H1 (cell line): ENCODE measurements at places on chromosomes 7 and 10. TPM values are rescaled to one million over a fixed set of nuclear protein-coding genes. Genes with fewer than 3 reads are reported as not detected.

- no peak for DNase-seq
Observed at GRCh38 chr10:132360766-132361447, 28.9 kb downstream of the LRRC27 start.

The PNLIPRP1 gene
- not detected in 2 replicates for total RNA-seq

GRCh38 chr10:16750461-16750860 is 66.8 kb downstream of the RSU1 start:
- no peak for DNase-seq

The ZSCAN25 gene
- 16.5 and 18.6 TPM in 2 replicates for total RNA-seq

DNA sequence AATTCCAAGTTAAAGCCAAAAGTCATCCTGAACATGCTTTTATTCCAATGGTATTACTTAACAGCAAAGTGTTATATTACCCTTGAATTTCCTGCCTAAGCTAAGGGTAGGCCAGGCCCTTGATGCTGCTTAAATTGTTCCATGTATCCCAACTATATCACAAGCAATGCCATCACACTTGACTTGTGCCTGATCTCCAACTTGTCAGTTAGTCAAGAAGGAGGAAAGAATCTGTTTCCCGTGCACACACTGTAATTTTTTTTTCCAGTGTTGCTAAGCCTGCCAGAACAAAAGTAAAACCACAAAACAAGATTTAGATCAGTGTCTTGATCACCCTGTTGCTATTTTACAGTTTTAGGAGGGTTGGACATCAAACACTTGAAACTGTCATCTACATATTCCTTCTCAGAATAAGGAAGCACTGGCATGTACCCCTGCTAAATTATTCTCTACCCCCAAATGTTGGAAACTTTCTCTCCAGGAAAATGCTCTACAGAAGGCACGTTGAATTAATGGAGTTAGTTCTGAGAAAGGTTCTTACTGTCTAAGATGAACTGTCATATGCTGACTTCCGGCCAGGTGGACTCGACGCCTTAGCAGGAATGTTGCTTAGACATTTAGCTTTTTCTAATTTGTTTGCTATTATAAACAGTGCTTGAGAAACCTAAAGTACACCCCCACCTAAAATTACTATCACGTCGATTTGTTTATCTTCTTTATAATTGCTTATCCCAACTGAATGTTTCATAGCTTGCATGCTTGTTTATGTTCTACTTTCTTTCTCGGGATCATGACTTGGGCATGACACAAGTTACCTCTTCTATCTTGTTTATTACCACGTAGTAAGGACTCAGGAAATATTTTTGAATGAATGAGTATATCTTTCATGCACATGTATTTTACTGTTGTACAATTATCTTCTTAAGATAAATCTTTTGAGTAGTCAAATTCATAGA is 105.5 kb upstream of the ZNF438 start:
- DNase-seq: no peak

DNA sequence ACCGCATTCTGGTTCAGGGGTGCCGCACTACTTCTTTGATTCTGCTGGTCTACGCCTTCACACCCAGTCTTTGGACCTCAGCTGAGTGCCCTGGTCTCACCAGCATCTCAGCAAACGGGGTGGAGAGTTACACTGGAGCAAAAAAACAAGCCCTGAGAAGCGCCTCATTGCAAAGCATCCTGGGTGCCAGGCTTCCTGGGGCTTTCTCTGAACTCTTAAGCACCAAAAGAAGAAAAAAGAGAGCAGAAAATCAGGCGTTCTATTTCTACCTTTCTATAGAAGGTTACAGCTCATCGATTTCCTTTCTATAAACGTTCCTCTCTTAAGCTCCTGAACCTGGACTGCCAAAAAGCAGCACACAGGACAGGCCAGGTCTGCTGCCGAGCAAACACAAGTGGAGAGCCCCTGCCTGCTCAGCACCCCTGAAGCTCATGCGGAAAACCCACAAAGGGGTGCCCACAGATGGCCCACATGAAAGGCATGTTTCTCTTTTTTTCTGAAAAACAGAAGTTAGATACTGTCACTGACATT is 217.9 kb downstream of the SFMBT2 start:
- no peak for DNase-seq

The VGF gene
- total RNA-seq: 7.0 and 7.4 TPM in 2 replicates

The NOS3 gene
- total RNA-seq: 4.4 and 4.7 TPM in 2 replicates

- DNase-seq: no peak
Observed at GRCh38 chr7:13745530-13745929, 243.9 kb downstream of the ETV1 start.

DNA sequence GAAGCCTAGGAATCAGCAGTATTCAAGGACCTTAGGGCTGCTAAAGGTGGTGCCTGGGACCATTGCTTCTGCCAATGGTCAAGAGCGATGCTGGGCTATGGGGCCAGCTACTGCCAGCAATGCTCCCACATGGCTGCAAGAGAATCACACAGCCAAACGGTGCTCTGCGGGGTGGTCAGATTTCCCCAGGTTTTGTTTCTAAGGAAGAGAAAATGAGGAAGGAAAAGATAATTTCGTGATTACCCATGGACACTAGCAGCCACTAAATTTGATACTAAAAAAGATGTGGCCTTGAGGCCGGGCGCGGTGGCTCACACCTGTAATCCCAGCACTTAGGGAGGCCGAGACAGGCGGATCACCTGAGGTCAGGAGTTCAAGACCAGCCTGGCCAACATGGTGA is 83.0 kb downstream of the LYZL2 start:
- no peak for DNase-seq

The TMEM270 gene
- total RNA-seq: not detected in 2 replicates

- no peak for DNase-seq
Observed at GRCh38 chr10:89867964-89868363, 166.6 kb downstream of the KIF20B start.

GRCh38 chr7:5567790-5568189 is 144.2 kb upstream of the TNRC18 start:
- DNase-seq: no peak

DNA sequence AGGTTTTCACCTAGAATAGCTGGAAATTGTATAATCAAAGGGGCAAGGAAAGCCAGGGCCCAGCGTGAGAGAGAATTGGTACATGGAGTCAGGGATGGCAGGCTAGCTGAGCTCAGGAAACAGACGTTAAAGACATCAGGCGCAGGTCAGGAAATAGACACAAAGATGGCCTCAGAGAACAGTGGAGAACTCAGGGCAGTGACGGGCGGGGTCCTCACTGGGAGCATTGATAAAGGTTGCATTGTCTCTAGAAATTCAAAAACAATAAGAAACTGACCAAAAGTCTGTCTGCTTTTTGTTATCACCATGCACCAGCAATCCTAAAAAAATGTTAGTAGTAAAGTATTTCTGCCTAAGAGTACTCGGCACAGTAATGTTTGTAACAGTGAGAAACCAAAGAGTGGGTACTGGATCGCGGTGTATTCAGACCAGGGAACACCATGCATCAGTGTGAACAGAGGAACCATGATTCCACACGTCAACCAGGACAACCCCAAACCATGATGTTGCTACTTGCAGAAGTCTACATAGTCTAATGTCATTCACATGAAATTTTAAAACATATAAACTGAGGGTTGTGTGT is 81.9 kb upstream of the AUTS2 start:
- DNase-seq: no peak

GRCh38 chr7:29066641-29067040 is 79.7 kb downstream of the CPVL start:
- no peak for DNase-seq

The FAM237B gene
- not detected in 2 replicates for total RNA-seq

- DNase-seq: no peak
Observed at GRCh38 chr7:21357151-21358097, 70.5 kb upstream of the SP4 start.

- no peak for DNase-seq
Observed at GRCh38 chr10:14736600-14737081, 38.1 kb downstream of the FAM107B start.

The TMEM176B gene
- total RNA-seq: 1.2 TPM in 2 replicates

DNA sequence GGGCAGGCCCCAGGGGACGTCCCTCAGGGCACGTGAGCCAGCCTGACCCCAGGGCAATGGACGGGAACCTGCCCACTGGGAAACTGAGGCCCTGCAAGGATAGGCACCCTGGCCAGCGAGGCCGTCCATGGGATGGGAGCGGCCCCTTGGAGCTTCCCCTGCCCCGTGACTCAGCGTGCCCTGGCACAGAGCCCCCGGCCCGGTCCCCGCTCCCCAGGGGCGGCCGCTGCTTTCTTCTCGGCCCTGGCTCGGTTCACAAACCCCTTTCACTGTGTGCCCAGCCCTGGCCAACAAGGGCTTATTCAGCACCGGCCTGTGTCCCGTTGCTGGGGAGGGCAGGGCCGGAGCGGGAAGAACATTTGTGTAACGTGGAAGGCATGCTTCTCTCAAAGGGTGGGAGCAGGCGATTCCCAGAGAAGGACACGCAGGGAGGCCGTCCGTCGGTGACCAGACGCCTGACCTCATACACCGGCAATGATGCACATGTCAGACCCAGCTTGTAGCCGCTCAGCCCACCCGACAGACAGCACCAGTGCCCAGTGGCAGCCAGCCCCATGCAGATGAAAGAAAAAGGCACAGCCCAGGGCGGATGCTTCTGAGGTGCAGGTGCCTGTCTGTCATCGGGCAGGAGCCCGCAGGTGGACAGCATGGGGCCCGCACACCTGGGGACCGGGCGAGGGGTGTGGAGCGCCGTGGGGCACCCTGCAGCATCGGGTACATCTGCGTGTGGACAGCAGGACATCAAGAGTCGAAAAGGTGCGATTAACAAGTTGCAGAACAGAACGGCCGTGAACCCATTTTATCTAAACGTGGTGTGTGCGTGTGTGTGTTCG is 94.5 kb downstream of the PDGFA start:
- peak; percentile 42 for DNase-seq

DNA sequence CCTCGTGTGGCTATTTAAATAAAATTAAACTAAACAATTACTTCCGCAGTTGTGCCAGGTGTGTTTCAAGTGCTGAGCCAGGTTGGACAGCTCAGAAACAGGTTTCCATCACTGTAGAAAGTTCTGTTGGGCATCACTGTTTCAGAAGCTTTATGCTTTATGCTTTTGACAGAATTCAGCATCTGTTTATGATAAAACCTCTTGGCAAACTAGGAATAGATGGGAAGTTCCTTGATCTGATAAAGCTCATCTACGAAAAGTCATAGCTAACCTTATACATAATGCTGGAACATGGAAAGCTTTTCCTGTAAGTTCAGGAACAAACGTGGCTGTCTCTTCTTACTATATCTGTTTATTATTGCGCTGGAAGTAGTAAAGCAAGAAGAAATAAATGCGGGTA is 143.4 kb downstream of the DOCK1 start:
- no peak for DNase-seq

The PLXNA4 gene
- 0.76 and 1.8 TPM in 2 replicates for total RNA-seq

The TFR2 gene
- total RNA-seq: 4.9 and 5.7 TPM in 2 replicates

GRCh38 chr7:17234030-17234397 is 64.4 kb upstream of the AHR start:
- DNase-seq: no peak

DNA sequence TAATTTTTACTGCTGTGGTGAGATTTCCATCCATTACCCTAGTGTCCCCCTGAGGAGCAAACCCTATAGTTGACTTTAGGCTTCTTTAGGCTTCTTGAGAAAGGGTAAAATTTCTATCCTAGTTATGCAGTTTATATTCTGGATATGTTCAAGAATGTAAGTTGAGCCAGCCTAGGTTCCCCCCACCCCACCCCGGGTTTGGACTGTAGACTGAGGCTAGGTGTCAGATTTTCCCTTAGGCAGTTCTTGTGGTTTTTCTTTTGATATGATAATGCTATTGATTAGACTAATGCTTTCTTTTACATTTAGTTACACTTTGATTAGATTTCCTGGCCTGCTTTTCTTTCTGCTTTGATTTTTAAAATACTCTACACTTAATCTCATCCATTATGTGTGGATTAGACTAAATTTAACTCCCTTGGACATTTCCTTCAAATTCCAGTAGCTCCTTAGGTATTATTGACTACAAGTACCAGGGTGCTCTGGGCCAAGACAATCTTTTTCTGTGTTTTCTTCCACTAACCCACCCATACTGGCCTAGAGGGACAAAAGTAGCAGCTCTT is 37.7 kb downstream of the NRF1 start:
- no peak for DNase-seq

DNA sequence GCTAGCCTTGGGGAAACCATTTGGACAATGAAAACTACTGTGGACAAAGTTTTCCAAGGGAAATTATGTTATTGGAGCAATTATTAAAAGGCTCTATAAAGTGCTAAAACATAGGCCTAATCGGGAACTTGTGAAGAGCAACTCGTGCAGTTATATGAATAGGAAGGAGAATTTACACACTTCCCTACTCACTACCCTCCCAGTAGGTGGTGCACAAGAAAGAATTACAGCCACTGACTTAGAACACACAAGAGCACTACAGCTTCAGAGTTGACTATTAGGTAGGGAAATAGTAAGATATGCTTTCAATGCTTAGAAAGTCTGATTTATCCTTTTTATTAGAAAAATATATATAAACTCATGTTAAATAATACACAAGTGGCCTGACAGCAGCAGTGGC is 47.2 kb downstream of the GSAP start:
- no peak for DNase-seq

- DNase-seq: no peak
Observed at GRCh38 chr7:123635551-123636359, 19.9 kb upstream of the LMOD2 start.

- DNase-seq: peak; percentile 2
Observed at GRCh38 chr10:122981066-122981464, 864 bp downstream of the PSTK start.

DNA sequence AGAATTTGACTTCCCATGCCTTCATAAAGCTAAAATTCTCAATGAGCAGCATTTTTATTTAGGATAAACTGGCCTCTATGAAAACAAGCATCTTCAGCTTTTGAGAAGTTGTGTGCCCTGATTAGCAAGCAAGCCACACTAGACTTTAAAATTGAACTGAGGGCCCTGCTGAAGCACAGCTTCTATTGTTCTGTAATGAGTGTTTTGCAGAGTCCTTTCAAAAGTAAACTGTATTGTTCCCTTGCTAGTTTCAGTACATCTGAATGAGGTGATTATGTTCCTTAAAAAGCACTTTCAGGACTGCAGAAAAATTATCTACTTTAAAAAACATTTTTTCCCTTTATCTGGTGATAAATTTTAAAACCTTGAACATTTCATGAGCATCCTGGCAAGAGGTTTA is 113.3 kb upstream of the PRPS1L1 start:
- DNase-seq: no peak

DNA sequence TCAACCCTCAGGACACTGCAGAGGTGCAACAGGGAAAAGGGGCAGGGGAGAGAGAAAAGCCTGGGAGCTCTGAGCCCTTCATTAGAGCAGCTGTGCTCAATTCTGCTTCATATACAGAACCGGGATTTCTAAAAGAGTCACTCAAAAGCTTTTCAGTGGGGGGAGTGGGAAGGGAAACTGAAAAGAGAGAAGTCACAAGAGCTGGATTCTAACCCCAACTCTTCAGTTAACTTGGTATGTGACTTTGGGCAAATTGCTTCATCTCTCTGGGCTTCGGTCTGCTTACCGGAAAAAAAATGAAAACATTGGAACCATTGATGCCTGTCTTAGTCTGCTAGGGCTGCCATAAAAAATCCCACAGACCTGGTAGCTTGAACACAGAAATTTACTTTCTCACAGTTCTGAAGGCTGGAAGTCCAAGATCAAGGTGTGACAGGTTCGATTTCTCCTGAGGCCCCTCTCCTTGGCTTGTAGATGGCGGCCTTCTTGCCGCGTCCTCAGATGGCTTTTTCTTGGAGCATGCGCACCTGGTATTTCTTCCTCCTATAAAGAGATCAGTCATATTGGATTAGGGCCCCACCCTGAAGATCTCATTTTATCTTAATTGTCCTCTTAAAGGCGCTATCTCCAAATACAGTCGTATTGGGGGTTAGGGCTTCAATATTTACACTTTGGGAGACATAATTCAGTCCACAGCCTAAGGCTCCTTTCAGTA is 118.3 kb upstream of the KMT2E start:
- no peak for DNase-seq

The C10orf67 gene
- total RNA-seq: 0.11 TPM in 1 of 2 replicates, not detected in the other

The RINT1 gene
- total RNA-seq: 18.6 and 21.8 TPM in 2 replicates

The LRRC18 gene
- not detected in 2 replicates for total RNA-seq

GRCh38 chr10:61757525-61758397 is 95.0 kb downstream of the CABCOCO1 start:
- no peak for DNase-seq
